ENCODE measurements at places on chromosomes 3 and 15.
A peak's percentile ranks its signal among the peaks of the same experiment; 100 is the strongest.

GRCh38 chr3:183377307-183377959, 51.0 kb downstream of the MCF2L2 start:
- peak; percentile 32 for DNase-seq

DNA sequence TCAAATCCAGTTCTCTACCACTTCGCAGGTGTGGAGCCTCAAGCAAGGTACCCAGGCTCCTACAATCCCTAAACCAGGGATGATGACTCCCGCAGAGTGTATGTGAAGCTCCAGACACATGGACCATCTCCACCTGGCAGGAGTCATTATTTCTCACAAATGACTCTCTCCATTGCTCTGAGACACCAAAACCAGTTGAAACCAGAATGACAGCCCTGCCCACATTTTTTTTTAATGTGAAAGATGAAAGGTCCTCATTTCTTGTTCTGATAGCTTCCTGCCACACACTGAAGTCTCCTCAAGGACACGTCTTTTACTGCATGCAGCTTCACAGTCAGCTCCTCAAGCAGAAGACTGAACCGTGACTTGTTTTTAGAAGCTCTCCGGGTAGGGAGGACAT, 61.4 kb upstream of the ZBTB38 start:
- DNase-seq: no peak

DNA sequence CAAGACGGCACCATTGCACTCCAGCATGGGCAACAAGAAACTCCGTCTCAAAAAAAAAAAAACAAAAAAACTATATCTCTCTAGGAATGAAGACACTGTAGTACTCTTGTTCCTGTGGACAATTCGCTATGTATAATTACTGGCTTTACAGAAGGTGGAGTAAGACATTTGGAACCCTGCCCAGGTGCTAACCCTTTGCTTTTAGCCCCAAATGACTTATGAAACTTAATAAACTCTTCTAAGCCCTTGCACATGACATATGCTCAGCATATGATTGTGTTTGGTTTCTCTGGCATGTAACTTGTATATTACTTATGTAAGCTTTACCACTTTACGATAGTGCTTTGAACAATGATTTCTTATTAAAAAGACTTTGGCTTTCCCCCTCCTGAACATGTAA, 27.3 kb upstream of the PRTG start:
- DNase-seq: no peak

- DNase-seq: no peak
These were observed 71.9 kb upstream of the CHL1 start for GRCh38 chr3:124557-125179.

DNA sequence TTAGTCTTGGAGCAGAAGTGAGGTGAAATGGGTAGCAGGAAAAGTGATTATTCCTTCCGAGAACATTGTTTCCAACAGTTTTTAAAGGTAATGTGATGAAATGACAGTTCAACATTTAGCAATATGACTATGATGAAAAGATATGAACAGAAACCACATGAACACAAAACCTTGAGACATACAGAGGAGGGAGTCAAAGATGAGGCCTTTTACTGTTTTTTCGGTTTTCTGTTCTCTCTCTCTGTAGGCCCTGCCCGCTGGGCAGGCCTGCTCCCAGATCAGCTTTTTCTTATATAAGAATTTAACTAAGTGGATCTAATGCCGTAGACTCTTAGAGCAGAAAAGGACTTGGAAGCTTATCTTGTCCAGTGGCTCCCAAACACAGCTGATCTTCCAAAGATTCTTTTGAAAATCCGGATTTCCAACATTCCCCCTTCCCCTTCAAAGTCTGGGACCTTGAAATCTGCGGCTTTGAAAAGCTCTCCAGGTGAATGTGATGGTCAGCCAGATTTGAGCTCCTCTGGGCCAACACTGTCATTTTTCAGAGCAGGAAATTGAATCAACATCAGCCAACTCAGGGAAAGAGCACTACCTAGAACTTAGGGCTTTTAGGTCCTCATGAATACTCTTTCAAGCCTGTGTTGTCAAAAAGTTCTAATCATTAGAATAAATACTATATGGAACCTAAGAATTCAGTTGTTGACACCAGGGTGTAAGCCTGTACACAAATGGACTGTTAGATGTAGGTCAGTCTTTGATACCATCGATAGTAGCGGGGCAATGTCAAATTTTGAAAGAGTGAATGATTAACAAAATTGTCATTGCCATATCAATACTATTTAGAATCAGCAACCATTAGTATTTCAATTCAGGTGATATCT, 372.7 kb downstream of the SHQ1 start:
- no peak for DNase-seq

DNA sequence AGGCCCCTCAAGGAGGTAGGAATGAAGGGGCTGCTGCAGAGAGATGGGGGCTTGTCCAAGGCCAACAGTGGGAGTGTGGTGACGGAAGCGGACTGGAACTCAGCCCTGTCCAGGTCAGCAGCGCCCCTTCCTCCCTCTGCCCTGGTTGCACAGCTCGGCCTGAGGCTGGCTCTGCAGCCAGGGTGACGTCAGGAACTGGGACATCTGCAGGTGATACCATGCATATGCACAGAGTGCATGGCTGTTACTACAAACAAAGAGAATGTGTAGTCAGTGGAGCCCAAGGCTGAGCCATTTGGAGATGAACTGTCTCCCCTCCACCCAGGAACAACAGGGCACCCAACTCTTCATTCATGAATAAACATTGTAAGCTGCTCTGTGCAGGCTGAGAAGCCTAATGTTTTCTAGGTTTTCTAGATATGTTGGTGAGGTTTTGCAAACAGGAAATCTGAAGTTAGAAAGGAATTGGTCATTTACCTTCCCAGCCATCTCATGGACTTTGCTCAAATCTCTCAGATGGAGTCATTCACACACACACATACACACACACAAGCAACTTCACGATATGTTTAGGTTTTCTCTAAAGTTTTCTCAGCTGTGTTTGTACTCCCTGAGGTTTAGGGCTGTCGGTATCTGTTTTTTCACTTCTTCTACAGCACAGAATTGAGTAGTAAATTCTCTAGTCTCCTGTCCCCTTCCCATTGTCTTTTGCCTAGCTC, 117.2 kb downstream of the TLE3 start:
- no peak for DNase-seq

DNA sequence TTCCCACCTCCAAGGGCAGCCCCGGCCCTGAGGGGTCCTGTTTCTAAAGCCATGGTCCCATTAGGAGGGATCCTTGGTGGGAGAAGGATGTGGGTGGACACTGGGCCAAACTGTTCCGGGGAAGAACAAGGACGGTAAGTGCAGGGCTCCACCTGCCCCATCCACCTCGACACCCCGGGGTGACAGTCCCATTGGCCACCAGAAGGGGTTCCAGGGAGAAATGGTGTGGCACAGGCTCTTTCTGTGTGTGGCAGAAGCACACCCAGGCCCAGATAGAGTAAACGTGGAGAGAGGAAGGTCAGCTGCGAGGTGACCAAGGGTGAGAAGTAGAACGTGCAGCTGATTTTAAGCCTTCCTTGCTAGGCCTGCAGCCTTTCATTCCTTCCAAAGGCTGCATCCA, 12.0 kb downstream of the TKT start:
- DNase-seq: no peak

DNA sequence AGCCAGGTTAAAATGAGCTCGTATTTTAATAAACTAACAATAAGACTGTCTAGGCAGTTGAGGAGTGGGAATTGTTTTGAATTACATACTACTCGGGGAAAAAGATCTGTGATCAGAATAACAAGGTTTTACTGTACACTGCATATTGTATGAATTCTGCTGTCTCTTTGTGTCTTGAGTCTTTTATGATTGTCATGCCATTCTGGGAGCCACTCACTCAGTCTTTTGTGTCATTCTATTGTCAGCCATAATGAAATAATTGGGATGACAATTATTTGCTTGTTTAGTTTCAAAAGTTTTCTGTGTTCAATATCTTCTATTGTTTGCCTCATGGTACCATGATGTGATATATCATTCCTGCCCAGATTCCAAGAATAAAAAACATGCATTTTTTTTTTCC, 339.6 kb upstream of the TBL1XR1 start:
- no peak for DNase-seq

DNA sequence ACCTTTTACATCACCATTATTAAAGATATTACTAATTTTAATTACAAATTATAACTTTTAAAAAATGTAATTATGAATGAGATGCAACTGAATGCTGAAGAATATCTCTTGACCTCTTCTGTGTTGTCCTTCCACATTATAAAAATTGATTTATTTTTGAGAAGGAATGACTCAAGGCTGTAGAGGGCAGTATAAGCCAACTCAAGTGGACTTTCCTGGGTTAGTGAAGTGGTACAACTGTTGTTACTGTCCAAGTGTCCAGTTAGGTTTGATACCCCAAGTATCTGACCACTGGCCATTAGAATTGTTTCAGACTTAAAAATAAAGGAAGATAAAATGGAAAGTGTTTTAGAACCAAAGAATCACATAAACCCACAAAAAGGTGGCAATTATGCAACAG, 51.9 kb downstream of the BBX start:
- DNase-seq: peak; percentile 50

DNA sequence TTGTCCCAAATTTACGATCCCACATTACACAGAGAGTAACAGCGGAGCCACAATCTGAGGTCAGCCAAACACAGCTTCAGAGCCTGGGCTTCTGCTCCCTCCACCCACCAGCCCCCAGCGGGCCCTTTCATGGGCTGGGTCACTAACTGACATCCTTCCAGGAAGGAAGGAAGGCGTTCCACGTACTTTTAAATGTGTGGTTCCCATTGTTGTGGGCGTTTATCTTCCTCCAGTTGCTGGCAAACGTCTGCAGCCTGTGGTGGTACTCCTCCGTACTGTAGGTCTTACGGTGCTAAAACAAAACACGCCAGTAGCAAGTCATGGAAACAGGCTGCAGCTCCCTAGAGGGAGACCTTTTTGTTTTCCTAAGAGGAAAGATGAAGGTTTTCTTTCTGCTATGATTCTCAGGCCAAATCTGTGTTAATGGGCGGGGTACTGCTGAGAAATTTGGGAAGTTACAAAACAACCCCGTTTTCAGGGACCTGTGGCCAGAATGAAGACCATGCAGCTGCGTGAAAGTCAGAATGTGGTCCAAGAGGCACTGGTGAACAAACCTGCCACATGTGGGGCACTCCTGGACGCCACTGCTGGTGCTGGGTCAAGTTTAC, 7.6 kb downstream of the CTSH start:
- DNase-seq: no peak

DNA sequence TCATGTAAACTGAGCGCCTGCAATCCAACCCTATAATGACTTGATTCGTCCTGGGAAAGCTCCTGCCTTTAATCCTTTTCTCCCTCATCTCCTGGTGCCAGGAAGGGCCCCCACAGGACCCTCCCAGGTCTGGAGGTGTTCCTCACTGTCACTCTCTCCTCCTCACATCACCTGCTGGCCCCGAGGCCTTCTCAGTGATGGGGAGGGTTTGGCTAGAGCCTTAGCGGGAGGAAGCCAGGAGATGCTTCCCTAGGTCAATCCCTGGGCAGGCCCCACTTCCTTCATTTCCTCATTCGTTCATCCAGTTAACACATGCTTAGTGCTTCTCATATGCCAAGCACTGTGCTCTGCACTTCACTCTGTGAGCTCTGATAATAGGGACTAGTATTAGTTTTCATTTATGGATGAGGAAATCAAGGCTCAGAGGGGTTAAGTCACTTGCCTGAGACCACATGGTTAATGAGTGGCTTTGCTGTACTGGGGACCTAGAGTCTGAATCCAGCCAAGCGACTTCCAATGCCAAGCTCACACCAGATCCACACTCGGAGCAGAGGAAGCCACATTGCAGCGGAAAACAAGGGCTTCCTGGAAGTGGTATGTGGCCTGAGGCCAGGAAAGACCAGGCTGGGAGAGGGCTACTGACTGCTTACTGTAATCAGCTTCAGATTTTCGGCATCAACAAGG, 50.3 kb upstream of the CHRNB4 start:
- no peak for DNase-seq

GRCh38 chr3:177102553-177102952, 94.7 kb downstream of the TBL1XR1 start:
- peak; percentile 29 for DNase-seq

- DNase-seq: no peak
These were observed 610.6 kb upstream of the CFAP20DC start for GRCh38 chr3:59660376-59660775.

GRCh38 chr3:83076041-83076440, 1314.6 kb upstream of the GBE1 start:
- DNase-seq: no peak

GRCh38 chr3:17431004-17431403, 311.4 kb downstream of the TBC1D5 start:
- DNase-seq: peak; percentile 51

All from astrocyte of the spinal cord (primary cell).